ENCODE measurements at places on chromosomes 2 and 18.

GRCh38 chr2:11157296-11157695, 2.0 kb downstream of the SLC66A3 start:
- no peak for DNase-seq

- no peak for DNase-seq
Observed at GRCh38 chr2:59790186-59791003, 763.1 kb downstream of the BCL11A start.

GRCh38 chr2:23381084-23381483, 3.9 kb upstream of the KLHL29 start:
- peak; percentile 89 for DNase-seq

GRCh38 chr2:179898873-179899272, 37.5 kb upstream of the ZNF385B start:
- peak; percentile 64 for DNase-seq

DNA sequence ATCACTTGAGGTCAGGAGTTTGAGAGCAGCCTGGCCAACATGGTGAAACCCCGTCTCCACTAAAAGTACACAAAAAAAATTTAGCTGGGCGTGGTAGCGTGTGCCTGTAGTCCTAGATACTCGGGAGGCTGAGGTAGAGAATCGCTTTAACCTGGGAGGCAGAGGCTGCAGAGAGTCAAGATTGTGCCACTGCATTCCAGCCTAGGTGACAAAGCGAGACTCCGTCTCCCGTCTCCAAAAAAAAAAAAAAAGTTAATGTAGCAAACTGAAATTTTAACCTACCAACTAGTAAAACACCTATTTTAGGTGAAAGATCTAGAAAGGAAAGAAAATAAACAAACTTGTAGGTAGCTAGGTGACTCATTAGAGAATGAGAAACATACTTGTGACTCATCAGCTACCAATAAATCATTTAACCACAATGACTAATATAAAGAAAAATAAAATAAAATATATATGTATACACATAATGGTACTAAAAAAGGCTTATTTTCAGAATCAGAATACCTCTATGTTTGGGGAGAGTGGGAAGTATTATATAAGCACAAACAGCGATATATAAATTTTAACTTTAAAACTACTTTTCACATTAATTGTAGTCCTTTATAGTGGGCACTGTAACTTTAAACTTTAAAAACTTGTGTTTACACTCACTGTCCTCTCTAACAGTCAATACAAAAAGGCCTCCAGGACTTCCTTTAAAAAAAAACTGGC, 36.6 kb downstream of the DARS1 start:
- DNase-seq = peak; percentile 17

DNA sequence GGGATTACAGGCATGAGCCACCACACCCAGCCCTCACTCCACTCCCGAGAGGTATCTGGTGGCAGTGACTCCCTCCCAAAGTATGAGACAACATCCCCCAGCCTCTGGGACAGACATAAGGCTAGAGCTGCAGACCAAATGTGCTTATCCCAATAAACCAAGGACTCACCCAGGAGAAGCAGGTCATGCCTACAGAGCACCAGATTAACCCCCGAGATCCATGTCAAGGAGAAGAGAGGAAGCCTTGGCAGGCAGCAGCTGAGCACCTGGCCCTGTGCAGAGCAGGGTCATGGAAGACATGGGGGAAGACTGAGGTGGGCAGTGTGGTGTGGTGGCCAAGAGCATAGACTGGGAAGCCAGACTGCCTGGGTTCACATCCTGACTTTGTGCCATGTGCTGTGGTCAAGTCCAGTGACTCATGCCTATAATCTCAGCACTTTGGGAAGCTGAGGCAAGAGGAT, 7.2 kb downstream of the RAB11FIP5 start:
- no peak for DNase-seq

All from NCI-H460 (cell line).